Mesothelial cell of epicardium (in vitro differentiated cells): ENCODE measurements at places on chromosomes 5 and 9.

DNA sequence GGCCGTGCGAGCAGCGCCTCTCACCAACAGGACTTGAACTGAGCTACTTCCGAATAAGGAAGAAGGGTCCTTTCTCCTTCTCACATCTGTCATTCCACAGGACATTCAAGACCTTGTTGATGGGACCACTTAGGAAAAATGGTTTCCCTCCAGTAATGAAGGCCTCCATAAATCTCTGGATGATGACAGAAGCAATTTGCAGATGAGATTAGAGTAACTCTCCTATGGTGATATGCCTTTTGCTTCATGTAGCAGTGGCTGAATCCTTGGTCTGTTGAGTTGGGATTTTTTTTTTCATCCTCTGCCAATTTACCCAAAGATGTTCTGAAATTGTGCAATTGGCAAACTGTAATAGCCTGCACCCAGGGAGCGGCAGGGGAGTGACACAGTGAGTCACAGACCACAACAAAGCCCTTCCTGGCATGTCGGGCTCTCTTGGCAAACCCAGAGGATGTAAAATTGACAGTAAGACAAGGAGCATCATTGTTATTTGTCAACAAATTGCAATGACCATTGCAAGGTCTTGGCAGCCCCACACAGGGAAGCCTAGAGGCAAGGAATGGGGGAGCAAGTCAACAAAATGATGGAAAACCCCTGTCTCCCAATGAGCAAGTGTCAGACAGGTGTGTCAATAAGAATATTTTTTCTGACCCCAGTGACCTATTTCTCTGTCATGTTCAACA is 275.9 kb downstream of the ACTL7B start:
- H3K36me3 ChIP-seq: no peaks in the 10 kb centered on the region
- H3K4me1 ChIP-seq: no peaks in the 10 kb centered on the region
- H3K27me3 ChIP-seq: peaks cover 56% of the 10 kb centered on the region
- DNase-seq: no peak

DNA sequence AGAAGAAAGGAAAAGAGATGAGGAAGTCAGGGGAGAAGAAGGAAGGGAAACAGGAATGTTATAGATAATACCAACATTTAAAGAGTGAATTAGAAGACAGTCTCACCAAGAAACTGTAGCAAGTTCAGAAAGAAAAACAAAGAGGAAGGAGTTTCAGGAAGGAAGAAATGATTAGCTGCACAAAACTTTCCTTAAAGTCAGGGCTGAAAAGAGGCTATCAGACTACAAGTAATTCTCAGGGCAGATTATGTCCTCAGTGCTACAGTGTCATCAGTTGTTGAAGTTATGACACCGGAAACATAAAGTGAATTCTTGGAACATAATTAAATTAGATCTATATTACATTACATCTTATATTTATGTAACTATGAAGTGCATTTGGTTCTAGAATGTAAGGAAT is 226.9 kb downstream of the ARRDC3 start:
- H3K27me3 ChIP-seq: no peaks in the 10 kb centered on the region
- peak overlapping the region; percentile 2 for H3K27ac ChIP-seq
- no peaks in the 10 kb centered on the region for H3K36me3 ChIP-seq

DNA sequence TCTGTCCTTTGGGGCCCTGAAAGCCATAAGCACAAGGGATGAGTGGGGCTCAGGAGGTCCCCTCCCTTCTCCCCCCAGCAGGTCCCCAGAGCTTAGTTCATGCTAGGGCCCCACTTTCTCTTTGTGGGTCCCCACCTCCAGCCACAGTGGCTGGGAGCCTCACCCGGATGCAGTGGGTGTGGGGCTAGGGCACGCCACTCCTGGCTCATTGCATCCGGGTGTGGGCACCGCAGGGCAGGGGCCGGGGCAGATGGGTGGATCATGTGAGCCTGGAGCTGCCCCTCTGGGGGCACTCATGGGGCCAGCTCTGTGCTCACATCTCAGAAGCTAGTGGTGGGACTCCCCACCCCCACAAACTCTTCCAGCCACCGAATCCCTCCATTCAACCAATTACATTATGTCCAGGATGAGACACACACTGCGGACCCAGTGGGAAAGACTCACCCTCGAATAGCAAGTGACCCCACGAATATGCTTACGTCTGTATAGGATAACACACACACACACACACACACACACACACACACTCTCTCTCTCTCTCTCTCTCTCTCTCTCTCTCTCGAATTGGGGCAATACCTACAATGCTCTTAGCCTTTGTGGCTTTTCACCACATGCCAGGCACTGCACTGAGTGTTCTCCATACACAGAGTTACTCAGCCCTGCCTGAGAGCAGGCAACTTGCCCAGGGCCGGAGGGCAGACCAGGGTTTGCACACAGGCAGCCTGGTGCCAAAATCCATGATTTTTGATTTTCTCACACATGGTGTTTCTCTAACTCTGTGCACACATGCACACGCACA is 16.8 kb upstream of the PHYKPL start:
- H3K4me3 ChIP-seq: no peak overlapping the region
- no peaks in the 10 kb centered on the region for H3K4me1 ChIP-seq
- no peak for DNase-seq
- no peaks in the 10 kb centered on the region for H3K36me3 ChIP-seq
- peaks cover 3% of the 10 kb centered on the region for H3K27me3 ChIP-seq

DNA sequence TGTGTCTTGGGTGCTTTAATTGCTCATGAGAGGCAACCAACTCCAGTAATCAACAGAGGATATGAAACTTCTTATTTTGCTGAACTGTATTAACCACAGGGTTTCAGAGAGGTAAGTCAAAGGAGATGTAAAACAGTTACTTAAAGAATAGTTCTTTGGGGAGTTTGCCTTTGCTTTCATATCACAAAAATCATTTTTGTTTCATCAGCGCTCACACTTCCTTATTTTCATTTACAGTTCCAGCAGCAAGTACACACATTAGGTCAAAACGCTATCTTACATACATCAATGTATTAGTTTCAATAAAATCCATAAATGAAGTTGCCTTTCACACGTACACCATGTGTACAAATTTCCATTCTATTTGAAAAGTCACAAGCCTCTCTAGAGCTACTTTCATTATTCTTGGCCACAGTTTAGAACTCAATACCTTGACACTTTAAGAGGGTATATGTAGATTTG is 50.1 kb downstream of the ST8SIA4 start:
- H3K4me1 ChIP-seq: peaks cover 8% of the 10 kb centered on the region
- H3K4me3 ChIP-seq: no peak overlapping the region

- no peaks in the 10 kb centered on the region for H3K4me1 ChIP-seq
- no peak for DNase-seq
- H3K27ac ChIP-seq: no peak overlapping the region
- H3K27me3 ChIP-seq: no peaks in the 10 kb centered on the region
These were observed 34.9 kb downstream of the NSA2 start for GRCh38 chr5:74801941-74802340.

GRCh38 chr5:61371474-61371873 is 39.4 kb downstream of the ZSWIM6 start:
- peaks cover 15% of the 10 kb centered on the region for H3K36me3 ChIP-seq
- H3K4me3 ChIP-seq: no peak overlapping the region
- H3K4me1 ChIP-seq: peaks cover 35% of the 10 kb centered on the region
- no peaks in the 10 kb centered on the region for H3K27me3 ChIP-seq
- peak overlapping the region; percentile 13 for H3K27ac ChIP-seq

DNA sequence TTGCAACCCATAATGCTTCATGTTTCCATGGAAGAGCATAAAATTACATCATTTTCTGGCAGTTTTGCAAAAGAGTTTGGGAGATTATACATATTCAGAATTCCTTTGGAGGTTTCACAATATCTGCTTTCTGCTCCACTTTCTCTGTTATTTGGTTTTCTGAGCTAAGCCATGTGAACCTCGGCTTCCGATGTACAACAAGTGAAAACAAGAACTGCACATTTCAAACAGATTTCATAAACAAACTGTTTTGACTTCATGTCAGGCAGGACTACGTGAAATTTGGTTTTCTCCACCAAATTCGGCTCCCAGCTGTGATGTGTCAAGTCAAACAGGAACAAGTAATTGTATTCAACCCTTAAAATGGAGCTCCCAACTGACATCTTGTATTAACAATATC is 609.8 kb downstream of the IRX1 start:
- H3K4me3 ChIP-seq: no peak overlapping the region
- H3K27me3 ChIP-seq: peaks cover 4% of the 10 kb centered on the region

DNA sequence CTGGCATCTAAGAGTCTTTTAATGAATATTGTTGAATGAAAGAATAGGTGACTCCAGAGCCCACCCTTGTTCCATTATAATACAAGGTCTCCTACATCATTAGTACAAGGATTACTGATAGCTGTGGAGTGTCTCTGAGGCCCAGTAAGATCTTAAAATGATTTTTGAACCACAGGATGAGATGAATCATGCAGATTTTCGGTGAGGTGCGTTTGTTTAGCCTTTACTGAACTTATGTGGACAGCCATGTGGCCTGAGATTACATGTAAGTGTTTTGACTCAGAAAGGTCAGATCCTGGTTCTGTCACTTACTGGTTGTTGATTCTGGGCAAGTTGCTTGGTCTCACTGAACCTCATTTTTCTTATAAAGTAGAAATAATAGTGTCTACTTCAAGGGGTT is 21.6 kb downstream of the NFX1 start:
- no peaks in the 10 kb centered on the region for H3K4me1 ChIP-seq
- peaks cover 30% of the 10 kb centered on the region for H3K36me3 ChIP-seq
- no peak overlapping the region for H3K27ac ChIP-seq
- no peak for DNase-seq

DNA sequence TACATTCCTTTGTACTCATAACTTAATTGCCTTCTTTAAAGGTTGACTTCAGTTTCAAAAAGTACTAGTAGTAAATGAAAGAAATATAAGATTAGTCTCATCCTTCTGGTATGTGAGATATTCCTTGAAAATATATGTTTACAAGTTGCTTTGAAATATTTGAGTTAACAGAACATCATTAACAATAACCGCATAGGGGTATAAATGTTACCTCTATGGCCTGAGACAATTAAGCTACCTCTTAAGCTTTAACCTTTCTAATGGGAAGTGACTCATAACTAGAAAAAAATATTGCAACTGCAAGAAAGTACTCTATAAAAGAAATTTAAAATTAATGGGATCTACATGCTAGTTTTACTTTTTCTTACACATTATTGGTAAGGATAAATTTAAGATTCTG is 399.0 kb downstream of the CDH10 start:
- H3K4me1 ChIP-seq: no peaks in the 10 kb centered on the region
- no peak overlapping the region for H3K4me3 ChIP-seq
- H3K27me3 ChIP-seq: no peaks in the 10 kb centered on the region
- no peak for DNase-seq

GRCh38 chr9:137967280-137967953 is 89.8 kb downstream of the CACNA1B start:
- no peak overlapping the region for H3K4me3 ChIP-seq
- no peaks in the 10 kb centered on the region for H3K36me3 ChIP-seq
- H3K27me3 ChIP-seq: peaks cover 6% of the 10 kb centered on the region
- no peak overlapping the region for H3K27ac ChIP-seq
- peaks cover 4% of the 10 kb centered on the region for H3K4me1 ChIP-seq
- DNase-seq: no peak

GRCh38 chr9:29336281-29336680 is 1763.0 kb upstream of the C9orf72 start:
- H3K4me1 ChIP-seq: peaks cover 2% of the 10 kb centered on the region
- no peaks in the 10 kb centered on the region for H3K36me3 ChIP-seq
- no peak overlapping the region for H3K4me3 ChIP-seq

- no peak overlapping the region for H3K27ac ChIP-seq
- H3K4me1 ChIP-seq: peaks cover 8% of the 10 kb centered on the region
- peaks cover 6% of the 10 kb centered on the region for H3K36me3 ChIP-seq
- no peak overlapping the region for H3K4me3 ChIP-seq
- H3K27me3 ChIP-seq: no peaks in the 10 kb centered on the region
These were observed 147.6 kb downstream of the CDH10 start for GRCh38 chr5:24497145-24497544.

DNA sequence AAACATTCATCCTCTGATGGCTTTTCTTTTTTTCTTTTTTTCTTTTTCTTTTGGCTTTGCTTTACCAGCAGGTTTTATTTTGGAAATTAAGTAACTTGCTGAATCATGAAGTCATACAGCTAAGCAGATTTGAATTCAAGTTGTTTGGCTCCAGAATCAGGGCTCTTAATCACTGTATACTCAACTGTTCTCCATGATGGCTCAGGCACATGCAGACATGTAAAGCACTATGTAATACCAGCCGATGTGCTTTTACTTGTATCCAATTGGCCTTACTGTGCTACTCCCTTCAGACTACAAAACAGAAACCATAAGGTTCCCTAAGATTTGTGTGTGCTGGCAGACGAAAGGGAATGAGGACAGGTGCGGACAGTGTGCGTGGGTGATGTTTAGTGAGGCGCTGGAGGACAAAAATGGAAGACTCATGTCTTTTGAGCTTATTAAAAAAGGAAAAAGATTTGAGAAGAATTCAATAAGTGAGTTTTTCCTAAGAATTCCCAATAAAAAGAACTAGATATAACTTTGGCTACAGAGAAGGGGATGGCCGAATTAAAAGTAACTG is 44.7 kb upstream of the OTP start:
- peaks cover 2% of the 10 kb centered on the region for H3K36me3 ChIP-seq
- no peaks in the 10 kb centered on the region for H3K4me1 ChIP-seq
- DNase-seq: no peak
- no peak overlapping the region for H3K27ac ChIP-seq
- H3K27me3 ChIP-seq: no peaks in the 10 kb centered on the region

- H3K27ac ChIP-seq: no peak overlapping the region
- no peak for DNase-seq
- H3K4me1 ChIP-seq: no peaks in the 10 kb centered on the region
- peaks cover 1% of the 10 kb centered on the region for H3K27me3 ChIP-seq
- no peak overlapping the region for H3K4me3 ChIP-seq
These were observed 435.7 kb downstream of the SH3GL2 start for GRCh38 chr9:18014556-18014955.

- no peak overlapping the region for H3K27ac ChIP-seq
- no peaks in the 10 kb centered on the region for H3K4me1 ChIP-seq
- H3K4me3 ChIP-seq: no peak overlapping the region
- H3K27me3 ChIP-seq: peaks cover 2% of the 10 kb centered on the region
These were observed 43.7 kb upstream of the GABRA1 start for GRCh38 chr5:161804263-161804662.

DNA sequence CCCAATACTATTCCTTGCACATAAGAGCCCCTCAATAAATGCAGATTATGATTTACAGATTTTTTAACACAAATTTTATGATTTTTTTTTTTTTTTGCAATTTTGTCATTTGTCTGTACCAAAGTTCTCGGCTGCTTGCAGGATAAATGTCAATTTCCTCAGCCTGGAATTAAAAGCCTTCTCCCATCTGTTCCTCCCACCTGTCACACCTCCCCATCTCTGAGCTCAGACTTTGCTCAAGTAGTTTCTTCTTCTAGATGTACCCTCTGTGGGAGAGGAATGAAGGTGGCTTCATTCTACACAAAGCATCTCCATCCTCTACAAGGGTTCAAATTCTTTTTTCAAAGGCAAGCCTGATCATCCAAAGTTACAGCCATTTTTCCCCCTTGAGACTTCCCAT is 153.7 kb upstream of the GRAMD2B start:
- H3K4me3 ChIP-seq: no peak overlapping the region
- H3K27ac ChIP-seq: no peak overlapping the region
- no peaks in the 10 kb centered on the region for H3K27me3 ChIP-seq
- no peaks in the 10 kb centered on the region for H3K36me3 ChIP-seq
- no peak for DNase-seq
- peaks cover 8% of the 10 kb centered on the region for H3K4me1 ChIP-seq

GRCh38 chr5:25160891-25161290 is 516.1 kb upstream of the CDH10 start:
- peak overlapping the region; percentile 51 for H3K27ac ChIP-seq
- no peaks in the 10 kb centered on the region for H3K27me3 ChIP-seq
- peaks cover 31% of the 10 kb centered on the region for H3K4me1 ChIP-seq

GRCh38 chr5:116492776-116493175 is 81.8 kb downstream of the SEMA6A start:
- DNase-seq: no peak
- peak overlapping the region; percentile 23 for H3K27ac ChIP-seq
- no peaks in the 10 kb centered on the region for H3K27me3 ChIP-seq
- peaks cover 73% of the 10 kb centered on the region for H3K4me1 ChIP-seq
